Sigmoid colon (tissue), 7 donors: ENCODE measurements at places on chromosomes 1 and 21. TPM values are rescaled to one million over a fixed set of nuclear protein-coding genes. Genes with fewer than 3 reads are reported as not detected.
A peak's percentile ranks its signal among the peaks of the same experiment; 100 is the strongest.

GRCh38 chr1:67307251-67308060 is at the start of gene IL12RB2:
IL12RB2 (plus strand) TSS chr1:67307873; CDS start chr1:67320369, 12,496 bp downstream.
- H3K36me3 ChIP-seq, result no peaks in the 10 kb centered on the region
- H3K4me1 ChIP-seq, result peaks cover 12% of the 10 kb centered on the region
- peaks cover 23% of the 10 kb centered on the region for H3K27me3 ChIP-seq
- DNase-seq, result no peak
- no peak within 1 kb of the TSS for H3K27ac ChIP-seq

FGR gene
- 9.1 TPM for total RNA-seq

LCE2A gene
- not detected for total RNA-seq

DNA sequence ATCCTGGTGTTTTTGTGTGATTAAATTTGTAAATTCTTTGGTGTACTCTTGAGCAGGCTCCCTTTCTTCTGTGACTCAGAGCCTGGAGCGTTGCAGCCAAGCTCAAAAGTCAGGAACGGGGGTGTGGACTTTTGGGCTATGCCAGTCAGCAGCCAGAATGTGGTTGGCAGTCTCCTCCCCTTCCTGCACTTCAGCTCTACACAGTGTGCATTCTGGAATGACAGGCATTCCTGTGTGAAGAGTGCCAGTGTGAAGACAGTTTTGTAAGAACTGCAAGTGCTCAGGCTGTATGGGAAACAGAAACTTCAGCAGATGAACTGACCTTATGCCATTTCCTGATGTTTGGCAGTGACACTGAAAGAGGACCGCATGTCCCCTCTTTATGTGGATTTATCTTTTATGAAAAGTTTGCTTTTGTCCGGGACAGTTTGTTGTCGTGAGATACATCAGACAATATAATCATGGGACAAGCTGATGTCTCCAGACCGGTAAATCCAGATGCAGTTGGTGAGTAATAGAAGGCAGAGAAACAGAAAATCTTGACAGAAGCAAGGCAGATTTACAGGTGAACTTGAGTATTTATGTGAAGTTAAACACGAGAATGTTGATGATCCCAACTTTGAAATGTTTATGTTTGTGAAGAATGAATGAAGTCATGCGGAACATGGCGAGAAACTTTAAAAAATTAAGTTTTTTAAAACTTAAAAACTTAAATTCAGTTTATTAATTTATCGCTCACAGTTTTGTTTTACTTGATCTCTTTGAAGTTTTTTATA is 67.7 kb upstream of the RCC1 start:
- H3K27ac ChIP-seq, result peak overlapping the region; percentile 71
- H3K36me3 ChIP-seq, result no peaks in the 10 kb centered on the region
- DNase-seq, result peak; percentile 89
- peak overlapping the region; percentile 36 for H3K4me3 ChIP-seq
- H3K4me1 ChIP-seq, result peaks cover 21% of the 10 kb centered on the region

DNA sequence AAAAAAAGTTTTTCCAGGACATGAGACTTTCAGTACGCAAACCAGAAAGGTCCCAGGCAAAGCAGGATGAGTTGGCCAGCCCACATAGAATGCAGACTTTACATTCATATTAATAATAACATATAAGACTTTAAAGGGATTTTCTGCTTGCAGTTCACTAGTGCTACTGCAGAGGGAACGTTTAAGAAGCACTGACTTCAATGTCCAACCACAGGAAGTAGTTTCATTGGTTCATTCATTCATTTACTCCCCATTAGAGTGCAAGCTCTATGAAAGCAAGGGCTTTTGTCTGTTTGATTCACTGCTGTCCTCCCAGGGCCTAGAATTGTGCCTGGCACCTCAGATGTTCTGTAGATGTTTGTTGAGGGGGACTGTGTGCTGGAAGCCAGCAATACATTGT is 11.8 kb upstream of the SERINC2 start:
- H3K27me3 ChIP-seq, result no peaks in the 10 kb centered on the region
- H3K4me1 ChIP-seq, result no peaks in the 10 kb centered on the region
- no peak overlapping the region for H3K4me3 ChIP-seq
- no peak overlapping the region for H3K27ac ChIP-seq
- H3K36me3 ChIP-seq, result no peaks in the 10 kb centered on the region
- DNase-seq, result no peak

DNA sequence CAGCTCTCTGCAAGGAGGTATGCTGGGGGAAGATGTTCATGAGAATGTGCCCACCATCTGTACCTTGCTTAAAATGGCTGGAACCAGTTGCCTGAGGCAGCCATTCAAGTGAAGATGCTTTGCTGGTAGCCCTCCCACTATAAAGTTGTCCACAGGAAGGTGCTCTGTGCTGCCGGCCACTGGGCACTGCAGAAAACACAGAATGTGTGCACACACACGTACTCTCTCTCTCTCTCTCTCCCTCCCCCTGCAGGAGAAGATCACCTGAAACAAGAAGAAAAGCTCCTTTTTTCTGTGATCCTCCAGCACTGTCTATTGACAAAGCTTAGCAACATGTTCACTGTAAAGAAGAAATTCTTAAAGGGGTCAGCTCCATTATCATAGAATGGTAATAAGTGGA is 134.8 kb downstream of the PIGK start:
- H3K27ac ChIP-seq, result no peak overlapping the region
- no peak overlapping the region for H3K4me3 ChIP-seq
- H3K27me3 ChIP-seq, result no peaks in the 10 kb centered on the region
- H3K4me1 ChIP-seq, result peaks cover 10% of the 10 kb centered on the region

APCS gene
- total RNA-seq, result not detected
